ENCODE measurements at places on chromosomes 2 and 18.

DNA sequence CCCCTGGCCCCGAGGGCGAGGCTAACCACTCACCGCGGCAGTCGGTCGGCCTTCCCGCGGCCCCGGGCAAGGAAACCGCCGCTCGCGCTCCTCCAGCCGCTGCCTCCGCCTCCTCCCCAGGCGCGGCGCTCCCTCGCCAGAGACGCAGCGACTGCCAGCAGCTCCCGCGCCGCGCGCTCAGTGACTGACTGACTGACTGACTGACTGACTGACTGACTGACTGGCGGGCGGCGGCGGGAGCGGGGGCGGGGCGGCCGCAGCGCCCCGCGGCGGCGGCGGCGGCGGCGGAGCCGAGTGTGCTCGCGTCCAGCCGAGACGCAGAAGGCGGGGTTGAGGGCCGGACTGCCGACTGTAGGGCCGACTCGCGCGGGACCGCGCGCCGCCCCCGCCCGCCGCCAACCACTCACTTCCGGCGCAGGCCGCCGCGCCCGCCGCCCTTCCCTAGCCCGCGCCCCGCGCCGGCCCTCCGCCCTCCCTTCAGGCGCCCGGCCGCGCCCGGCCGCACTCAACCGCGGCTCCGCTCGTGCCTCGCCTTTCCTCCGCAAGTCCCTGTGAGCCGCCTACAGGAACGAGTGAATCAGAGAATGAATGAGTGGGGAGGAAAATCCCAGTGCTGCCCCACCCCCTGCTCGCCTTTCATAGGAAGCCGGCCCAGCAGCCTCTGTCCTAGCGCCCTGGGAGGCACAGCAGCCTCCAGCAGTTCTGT, at the start of gene RAPH1:
RAPH1 (minus strand) TSS at position 224 of the 706 bp plus-strand sequence. CDS start 39,948 bp downstream, outside the sequence.
- peak; percentile 53 for DNase-seq

DNA sequence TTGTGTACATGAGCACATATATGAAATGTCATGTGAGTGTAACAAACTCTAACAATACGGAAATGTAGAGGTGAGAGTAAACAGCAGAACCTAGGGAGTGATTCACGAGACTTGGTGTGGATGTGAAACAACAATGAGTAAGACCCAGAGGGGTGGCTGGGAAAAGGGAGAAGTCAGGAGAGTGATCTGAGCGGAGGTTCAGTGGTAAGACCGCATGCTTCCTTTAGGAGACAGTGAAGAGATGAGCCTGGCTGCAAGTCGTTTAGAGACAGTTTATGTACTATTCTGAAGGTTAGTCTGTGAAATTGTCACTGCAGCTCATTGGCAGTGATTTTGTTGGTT, 150.6 kb downstream of the PRPF40A start:
- DNase-seq = no peak

DNA sequence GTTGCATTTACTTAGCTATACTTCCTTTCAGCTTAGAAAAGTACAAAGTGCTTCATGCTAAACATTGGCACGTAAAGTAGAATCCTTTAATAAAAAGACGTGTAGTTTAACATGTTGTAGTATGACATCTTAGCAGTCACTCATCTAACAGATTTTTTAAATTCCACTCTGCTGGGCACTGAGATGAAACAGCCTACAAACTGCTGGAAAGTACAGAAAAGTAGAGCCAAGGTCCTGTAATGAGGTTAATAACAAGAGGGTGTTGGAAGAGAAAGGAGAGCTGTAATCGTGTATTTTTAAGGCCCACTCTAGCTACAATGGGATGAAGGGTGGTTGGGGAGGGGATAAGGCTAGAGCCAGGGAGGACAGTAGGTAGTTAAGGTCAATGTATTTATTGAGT, 10.7 kb downstream of the CD8A start:
- no peak for DNase-seq

GRCh38 chr2:4900861-4901770, 791.1 kb upstream of the SOX11 start:
- no peak for DNase-seq

GRCh38 chr2:139007130-139007529, 226.9 kb upstream of the NXPH2 start:
- no peak for DNase-seq

DNA sequence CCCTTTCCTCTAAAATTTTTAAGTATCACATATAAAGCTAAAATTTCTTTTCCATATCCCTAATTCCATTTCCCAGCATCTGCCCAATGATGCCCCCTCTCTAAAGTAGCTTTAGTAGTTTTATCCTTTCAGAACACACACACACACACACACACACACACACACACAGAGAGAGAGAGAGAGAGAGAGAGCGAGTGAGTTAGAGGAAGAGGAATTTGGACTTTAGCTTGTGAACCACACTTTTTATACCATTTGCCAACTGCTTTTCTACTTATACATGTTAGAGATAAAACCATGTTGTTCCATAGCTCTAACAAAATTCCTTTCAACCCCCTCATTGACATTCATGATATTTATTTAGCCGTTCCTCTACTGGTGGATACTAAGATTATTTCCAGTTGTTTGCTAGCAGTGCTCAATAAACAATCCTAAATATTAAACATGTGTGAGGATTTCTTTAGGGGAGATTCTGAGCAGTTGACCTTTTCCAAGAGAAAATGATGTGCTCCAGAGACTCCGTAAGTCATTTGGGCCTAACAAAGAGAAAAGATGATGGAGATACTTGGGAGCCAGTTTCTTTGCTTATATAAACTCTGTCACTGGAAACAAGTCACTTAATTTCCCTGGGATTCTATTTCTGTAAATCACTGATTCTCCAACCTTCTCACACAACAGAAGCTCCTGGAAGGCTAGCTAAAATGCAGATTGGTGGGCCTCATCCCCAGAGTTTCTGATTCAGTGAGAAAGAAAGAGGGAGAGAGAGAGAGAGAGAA, 229.7 kb upstream of the SP5 start:
- DNase-seq = no peak

- peak; percentile 55 for DNase-seq
Observed at GRCh38 chr2:196914867-196915460, 11.5 kb downstream of the PGAP1 start.

DNA sequence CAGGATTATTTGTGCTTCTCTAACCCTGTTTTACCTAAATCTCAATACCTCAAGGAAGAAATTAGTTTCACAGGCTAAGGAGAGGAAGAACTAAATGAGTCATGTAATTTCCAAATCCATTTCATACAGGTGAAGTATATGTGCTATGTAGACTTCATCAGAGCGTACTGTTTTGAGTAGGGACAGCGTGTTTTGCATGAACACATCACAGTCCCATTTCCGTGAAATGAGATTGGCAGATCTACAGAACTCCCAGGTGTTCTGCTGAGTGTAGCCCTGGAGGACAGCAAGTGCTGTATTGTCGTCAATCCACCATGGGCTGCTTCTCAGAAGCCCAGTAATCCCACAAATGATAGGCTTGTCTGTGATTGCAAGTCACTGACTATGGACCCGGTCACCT, 97.7 kb downstream of the XRCC5 start:
- no peak for DNase-seq

DNA sequence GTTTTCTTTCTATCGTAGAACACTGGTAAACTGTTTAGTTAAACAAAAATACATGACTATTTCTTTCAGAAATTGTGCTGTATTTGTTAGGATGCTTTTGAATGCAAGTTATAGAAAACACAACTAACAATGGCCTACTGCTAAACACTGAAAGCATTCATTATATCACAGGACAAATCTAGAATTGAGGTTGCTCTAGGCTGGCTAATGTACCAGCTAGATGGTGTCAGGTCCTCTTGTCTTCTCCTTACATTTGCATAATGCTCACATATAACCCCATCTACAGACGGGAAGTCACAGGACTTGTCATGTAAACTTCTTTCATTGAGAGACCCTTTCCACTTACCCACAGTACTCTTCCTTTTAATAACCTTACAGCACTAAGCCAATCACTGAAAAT, 586.8 kb downstream of the DSC3 start:
- no peak for DNase-seq

GRCh38 chr2:107005853-107006252, 119.9 kb upstream of the ST6GAL2 start:
- no peak for DNase-seq

DNA sequence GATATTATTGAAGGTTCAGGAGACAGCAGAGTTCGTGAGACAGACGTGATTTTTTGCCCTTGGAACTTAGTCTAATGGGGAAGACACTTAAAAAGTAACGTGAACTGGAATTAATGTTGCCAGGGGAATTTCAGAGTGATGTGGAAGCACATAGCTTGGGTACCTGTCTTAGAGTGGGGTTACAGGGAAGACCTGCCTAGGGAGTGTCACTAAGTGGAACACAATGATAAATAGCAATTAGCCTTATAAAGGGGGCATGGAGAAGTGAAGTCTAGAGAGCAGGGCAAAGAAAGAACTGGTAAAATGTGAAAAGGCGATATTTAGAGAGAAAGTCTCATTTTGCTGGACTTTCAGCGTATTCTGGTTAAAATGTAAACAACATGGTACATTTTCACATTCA, 306.0 kb upstream of the TCF4 start:
- DNase-seq = no peak

- no peak for DNase-seq
Observed at GRCh38 chr2:18620867-18621632, 31.7 kb upstream of the NT5C1B start.

GRCh38 chr2:177029901-177030300, 182.7 kb upstream of the HNRNPA3 start:
- no peak for DNase-seq

DNA sequence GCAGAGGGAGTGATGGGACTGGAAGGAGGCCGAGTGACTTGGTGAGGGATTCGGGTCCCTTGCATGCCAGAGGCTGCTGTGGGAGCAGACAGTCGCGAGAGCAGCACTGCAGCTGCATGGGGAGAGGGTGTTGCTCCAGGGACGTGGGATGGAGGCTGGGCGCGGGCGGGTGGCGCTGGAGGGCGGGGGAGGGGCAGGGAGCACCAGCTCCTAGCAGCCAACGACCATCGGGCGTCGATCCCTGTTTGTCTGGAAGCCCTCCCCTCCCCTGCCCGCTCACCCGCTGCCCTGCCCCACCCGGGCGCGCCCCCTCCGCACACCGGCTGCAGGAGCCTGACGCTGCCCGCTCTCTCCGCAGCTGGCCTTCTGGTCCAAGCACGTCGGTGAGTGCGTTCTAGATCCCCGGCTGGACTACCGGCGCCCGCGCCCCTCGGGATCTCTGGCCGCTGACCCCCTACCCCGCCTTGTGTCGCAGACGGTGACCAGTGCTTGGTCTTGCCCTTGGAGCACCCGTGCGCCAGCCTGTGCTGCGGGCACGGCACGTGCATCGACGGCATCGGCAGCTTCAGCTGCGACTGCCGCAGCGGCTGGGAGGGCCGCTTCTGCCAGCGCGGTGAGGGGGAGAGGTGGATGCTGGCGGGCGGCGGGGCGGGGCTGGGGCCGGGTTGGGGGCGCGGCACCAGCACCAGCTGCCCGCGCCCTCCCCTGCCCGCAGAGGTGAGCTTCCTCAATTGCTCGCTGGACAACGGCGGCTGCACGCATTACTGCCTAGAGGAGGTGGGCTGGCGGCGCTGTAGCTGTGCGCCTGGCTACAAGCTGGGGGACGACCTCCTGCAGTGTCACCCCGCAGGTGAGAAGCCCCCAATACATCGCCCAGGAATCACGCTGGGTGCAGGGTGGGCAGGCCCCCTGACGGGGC, 4.6 kb downstream of the PROC start:
- DNase-seq = no peak

- peak; percentile 67 for DNase-seq
Observed at GRCh38 chr2:44169155-44169898, 652 bp downstream of the PPM1B start.

- no peak for DNase-seq
Observed at GRCh38 chr2:239157269-239157668, 243.6 kb downstream of the HDAC4 start.

DNA sequence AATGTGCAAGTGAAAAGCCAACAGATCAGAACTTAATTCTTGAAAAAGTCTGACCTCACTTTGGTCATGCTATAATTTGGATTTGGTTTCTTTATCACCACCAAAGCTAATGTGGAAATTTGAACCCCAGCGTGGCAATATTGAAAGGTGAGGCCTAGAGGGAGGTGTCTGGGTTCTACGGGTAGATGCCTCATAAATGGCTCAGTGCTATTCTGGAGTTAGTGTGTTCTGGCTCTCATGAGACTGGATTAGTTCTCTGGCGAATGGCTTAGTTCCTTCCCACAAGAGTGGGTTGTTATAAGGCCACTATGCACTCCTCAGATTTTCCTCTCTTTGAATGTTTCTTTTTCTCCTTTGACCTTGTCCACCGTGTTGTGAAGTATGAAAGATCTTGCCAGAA, 22.3 kb downstream of the ORC4 start:
- DNase-seq = no peak

DNA sequence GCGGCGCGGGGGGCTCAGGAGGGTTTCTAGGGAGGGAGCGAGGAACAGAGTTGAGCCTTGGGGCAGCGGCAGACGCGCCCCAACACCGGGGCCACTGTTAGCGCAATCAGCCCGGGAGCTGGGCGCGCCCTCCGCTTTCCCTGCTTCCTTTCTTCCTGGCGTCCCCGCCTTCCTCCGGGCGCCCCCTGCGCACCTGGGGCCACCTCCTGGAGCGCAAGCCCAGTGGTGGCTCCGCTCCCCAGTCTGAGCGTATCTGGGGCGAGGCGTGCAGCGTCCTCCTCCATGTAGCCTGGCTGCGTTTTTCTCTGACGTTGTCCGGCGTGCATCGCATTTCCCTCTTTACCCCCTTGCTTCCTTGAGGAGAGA, 5.2 kb downstream of the PROC start:
- DNase-seq = no peak

GRCh38 chr2:188668017-188668680, 306.0 kb upstream of the COL3A1 start:
- no peak for DNase-seq

- DNase-seq = no peak
Observed at GRCh38 chr2:178819147-178819875, 12.1 kb upstream of the TTN start.

GRCh38 chr2:143088388-143088787, 40.8 kb upstream of the ARHGAP15 start:
- DNase-seq = no peak

DNA sequence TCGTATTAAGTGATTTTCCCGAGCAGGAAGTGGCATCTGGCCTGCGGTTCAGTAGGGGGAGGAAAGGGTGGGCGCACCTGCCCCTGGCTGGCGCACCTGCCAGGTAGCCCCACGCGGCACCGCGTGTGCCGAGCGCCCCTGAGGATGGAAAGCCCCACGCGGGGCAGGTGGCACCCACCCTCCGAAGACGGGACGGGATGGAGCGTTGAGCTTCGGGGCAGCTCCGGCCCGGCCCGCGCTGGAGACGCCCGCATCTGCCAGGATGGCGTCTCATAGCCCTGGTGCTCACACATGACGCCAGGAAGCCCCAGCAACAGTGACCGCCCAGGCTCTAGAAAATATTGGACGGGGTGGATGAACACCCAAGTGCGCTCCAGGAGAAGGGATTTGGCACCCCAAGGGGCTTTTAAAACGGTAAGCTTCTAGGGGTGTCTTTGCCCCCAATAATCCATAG, 2.5 kb upstream of the NFATC1 start:
- no peak for DNase-seq

DNA sequence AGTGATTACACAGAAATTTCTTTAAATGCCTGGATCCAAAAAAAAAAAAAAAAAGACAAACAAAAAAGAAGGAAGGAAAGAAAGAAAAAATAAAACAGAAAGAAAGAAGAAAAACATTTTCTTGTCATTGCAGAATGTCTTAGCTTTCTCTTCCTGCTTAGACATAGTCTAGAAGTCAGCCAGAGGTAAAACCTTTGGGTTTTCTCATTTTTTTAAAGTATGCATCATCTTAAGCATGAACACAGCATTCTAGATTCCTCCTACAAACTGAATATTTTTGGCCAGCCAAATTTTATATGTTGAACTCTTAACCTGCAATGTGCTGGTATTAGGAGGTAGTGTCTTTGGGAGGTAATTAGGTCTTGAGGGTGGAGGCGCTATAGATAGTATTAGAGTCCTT, 243.9 kb downstream of the TRIB2 start:
- no peak for DNase-seq

GRCh38 chr2:11616851-11617415, 53.1 kb downstream of the NTSR2 start:
- DNase-seq = no peak
